T-helper 2 cell (primary cell): ENCODE measurements at places on chromosomes 1 and 21.

DNA sequence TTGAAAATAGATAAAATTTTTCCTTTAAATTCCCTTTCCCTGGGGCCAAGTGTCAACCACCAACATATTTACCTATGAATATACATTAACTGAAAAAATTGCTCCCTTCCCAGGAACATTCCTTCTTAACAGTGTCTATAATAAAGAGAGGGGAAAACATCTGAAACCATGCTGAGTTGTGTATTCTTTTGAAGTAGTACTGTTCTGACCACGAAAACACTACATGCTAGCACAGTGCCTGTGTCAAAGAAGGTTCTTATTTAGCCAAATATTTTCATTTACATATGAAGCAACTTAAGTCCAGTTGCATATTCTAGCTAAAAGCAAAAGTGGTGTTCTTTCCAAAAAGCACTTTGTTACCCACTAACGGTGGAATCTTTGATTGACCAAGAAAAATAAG is 311.2 kb downstream of the VAV3 start:
- no peak for DNase-seq

GRCh38 chr1:63921359-63921758 is 147.5 kb downstream of the ROR1 start:
- no peak for DNase-seq

DNA sequence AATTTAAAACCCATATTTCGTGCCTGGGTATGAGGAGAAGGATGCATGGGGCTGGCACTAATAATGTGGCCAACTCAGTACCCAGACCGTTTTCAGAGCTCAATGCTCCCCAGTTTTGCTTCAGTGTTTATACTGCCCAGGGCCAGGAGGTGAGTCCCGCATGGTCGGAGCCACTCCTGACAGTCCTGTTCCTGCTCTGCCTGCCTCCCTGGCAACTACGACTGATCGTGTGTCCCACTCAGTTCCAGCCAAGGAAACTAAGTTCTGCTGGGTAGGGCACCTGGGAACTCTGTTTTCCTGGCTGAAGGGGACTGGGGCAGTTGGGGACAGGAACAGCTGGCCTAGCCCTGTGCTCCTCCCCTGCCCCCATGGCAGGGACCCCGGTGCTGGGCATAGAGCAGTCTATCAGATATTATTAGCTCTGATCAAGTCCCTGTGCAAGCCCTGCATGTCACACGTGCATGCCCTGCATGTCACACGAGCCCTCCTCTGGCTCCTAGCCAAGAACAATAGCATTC is 19.2 kb downstream of the S100A7 start:
- no peak for DNase-seq

DNA sequence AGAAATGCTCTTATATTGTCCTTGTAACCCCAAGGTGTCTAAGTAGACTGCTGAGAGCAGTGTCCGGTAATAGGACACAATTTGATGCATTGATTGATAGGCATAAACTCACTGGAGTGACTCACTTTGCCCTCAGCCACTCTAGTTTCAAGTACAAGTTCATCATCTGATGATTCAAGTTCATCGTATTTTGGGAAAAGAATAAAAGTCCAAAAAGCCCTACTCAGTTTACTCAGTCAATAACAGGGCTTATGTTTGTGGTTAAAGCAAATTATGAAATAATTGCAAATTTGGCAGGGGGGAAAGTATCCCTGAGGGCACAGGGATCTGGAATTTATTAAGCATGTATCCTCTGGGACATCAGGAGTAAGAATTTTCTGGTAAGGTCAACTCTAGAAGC is 7.6 kb upstream of the ATF3 start:
- DNase-seq: no peak

DNA sequence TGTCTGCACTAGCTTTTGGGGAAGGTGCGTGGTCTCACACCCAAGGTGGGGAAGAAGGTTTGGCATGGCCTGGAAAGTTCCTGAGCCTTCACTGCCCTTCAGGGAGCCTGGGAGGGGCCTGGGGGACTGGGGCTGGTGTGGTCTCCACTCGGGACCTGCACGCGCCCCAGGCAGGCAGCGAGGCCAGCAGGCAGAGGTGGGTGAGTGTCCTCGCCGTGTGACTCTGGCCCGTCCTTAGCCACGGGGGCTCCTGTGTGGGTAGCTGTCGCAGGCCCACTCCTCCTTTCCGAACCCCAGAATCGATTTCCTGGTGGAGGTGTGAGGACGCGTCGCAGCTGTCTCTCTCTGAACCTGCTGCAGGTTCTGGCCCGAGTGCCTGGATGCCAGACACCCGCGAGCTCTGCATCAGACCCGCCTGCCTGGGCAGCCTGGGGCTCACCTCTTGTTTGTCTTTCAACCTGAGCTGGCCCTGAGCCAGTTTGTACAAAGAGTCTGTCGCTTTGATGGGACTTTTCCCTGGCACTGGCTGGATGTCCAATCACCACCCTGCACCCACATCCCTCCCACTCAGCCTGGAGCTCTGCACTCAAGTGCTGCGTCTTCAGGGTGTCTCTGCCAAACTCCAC is 36.0 kb upstream of the SLC19A1 start:
- DNase-seq: no peak

DNA sequence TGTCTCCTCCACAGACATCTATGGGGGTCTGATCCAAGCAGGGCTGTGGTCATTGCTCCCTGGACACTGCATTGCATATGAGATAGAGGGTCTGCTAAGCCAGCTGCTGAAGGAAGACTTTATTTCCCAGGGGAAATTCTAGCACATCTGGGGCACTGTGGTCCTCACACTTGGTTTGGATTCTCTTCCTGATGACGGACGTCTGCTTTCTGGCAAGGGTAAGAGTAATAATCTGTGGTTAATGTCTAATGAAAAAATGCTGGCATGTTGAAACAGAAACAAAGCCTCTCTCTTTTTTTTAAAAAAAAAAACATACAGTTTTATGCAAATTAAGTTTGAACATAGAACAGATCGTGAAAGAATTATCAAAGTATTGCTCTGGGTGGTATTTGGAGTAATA is 553.9 kb downstream of the DPYD start:
- DNase-seq: no peak

DNA sequence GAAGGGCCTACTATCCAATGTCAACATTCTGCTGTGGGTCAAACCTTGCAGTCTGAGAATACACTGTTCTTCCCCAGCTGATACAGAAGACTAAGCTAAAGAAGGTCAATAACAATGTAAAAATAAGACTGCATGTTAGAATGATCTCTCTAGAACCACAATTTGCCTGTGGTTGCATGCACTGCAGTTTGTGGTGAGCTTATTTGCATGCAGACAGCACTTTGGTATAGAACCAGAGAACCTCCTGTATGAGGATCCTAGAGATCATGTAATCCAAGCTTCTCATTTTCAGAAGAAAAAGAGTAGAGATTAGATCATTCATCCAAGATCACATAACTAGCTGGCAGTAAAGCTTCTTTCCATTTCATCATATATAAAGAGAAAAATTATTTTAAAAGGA is 15.8 kb downstream of the SYNJ1 start:
- DNase-seq: no peak
